ENCODE measurements at places on chromosomes 2 and 18.

GRCh38 chr2:18454692-18455235 is 105.7 kb downstream of the RDH14 start:
- no peak for DNase-seq

GRCh38 chr18:40874233-40874632 is 1080.8 kb upstream of the PIK3C3 start:
- DNase-seq: no peak

DNA sequence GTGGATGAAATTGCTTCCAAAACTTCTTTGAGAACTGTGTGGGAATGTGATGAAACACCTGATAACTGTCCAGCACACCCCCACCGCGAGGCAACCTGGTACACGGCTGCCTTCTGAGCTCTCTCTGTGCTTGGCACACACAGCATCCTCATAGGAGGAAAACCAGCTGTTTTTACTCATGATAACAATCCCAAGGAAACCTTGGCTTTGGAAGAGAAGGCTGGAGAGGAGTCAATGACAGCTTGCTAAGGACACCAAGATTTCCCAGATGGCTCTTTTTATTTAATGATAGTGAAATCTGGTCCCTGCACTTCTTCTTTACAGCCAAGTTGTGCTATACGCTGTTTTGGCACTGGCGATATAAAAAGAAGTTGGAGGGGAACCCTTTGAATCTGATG is 232.5 kb upstream of the FN1 start:
- DNase-seq: no peak

GRCh38 chr2:191010887-191011885 is 2.8 kb downstream of the STAT1 start:
- no peak for DNase-seq

DNA sequence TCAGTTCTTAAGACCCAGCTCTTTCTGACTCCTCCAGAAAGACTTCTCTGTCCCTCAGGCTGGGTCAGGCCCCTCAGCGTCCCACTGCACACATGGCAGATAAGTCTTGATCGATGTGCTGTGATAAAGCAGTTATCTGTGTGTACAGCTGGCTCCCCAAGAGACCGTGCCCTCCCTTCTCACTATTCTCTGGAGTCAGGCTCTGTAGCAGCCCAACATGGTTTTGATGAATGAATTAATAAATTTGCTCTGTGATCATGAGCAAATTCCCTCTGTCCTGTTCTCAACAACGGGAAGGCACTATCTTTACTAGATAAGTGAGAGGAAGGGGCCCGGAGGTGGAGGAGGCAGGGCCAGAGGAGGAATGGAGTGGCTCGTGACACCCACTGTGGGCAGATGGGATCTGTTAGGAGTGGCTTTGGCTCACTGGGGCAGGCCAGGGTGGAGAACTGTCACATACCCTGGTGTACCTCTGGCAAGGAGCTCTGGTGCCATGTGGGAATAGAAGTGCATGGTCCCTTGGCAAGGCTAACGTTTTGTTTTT is 48.3 kb downstream of the ZFP36L2 start:
- DNase-seq: no peak

- no peak for DNase-seq
These were observed 77.8 kb downstream of the MALT1 start for GRCh38 chr18:58748899-58749595.

DNA sequence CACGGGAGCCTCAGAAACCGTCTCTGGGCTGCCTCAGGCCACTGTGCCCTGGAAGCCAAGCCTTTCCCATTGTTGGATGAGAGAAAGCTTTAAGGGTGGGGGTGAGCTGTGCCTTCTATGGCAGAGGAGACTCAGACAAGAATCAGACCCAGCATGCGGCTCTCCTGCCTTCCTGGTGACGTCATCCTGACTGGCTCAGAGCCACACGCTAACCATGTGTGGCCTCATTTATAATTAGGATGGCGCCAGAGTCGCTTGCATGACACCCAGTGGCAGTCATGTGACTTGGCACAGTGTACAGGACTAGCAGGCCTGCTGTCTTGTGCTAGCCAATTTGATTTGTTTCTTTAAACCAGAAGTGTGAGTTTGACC is 99.1 kb downstream of the SH3BP4 start:
- no peak for DNase-seq

DNA sequence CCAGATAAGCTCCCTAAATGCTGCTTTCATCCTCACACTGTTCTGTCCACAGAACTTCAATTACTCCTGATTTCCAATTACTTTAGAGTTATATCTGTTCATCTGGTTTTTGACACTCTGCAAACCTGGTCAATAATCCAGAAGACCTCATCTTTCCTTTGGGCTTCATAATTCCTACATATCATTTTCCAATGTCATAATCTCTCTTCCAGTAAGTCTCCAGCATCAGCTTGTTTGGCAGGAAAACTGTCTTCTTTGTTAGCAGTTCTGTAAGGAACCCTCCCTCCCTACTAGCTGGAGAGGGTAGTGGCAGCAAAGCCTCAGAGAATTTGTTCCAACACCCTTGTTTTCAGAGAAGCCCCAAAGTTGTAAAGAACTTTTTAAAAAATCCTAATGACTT is 11.9 kb upstream of the SLC14A1 start:
- no peak for DNase-seq

GRCh38 chr2:169362118-169362893 is at the start of gene LRP2:
LRP2 (minus strand) TSS chr2:169362534; CDS start chr2:169362399, 135 bp downstream.
- peak; percentile 19 for DNase-seq

GRCh38 chr18:34494359-34494696 is 215.8 kb upstream of the DTNA start:
- no peak for DNase-seq

- DNase-seq: no peak
These were observed 143.0 kb downstream of the RAD51AP2 start for GRCh38 chr2:17375262-17375661.

DNA sequence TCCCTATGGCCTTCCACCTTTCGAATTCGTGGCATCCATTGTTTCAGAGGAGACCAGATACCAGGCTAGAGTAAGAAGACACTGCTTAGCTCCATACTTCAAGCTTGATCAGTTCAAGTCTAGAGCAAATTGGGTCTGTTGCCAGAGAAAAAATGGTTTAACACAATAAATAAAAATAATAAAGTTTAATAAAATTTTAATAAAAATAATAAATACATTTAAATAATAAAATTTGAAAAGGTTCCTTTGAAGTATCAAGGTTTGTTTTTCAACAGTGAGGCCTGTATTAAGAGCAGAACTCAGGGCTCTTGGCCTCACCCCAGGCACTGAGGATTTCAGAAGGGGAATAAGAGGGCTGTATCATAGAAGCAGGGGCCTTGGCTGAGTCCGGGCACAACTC is 105.6 kb upstream of the REV1 start:
- DNase-seq: no peak

DNA sequence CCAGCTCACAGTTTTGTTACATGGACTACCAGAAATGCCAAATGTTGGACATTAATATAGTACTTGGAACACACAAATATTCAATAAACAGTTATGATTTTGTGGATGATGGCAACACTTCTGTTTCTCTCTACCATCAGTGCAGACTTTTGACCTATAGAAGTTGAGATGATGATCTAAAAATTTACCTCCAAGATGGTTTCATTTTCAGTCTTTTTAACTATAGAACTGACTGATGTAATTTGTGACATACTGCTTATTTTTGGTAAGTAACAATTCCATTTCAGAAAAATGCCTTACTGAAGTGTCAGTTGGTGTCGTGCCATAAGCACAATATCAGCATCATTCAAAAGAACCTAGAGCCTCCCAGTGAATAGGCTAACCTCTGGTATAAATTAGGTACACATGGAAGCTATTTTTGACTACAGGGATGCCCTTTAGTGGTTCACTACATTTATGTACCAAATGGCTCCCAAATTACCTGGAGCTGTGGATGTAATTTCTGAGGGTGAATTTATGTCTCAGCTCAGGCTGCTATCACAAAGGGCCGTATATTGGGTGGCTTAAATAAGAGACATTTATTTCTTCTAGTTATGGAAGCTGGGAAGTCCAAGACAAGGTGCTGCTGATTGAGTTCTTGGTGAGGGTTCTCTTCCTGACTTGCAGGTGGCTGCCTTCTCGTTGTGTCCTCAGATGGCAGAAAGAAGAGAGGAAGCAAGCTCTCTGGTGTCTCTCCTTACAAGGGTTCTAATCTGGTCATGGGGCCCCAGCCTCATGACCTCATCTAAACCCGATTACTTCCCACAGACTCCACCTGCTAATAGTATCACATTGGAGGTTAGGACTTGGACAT is 66.5 kb downstream of the ALPK2 start:
- DNase-seq: no peak

DNA sequence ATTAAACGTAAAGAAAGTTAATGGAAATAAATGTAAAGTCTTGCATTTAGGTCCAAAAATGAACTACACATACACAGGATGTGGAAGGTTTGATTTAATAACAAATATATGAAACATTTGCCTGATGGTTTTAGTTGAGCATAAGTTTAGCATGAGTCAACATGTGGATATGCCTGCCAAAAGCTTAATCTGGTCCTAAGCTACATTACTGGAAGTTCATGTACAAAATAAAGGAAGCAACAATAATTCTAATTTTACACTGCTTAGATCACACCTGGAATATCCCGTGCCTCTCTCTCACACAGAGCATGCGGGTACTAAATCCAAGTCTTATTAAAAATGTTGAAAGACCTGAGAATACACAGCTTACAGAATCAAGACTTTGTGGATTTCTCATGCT is 276.5 kb upstream of the NRP2 start:
- DNase-seq: no peak

GRCh38 chr18:22114526-22115321 is 54.7 kb upstream of the GATA6 start:
- no peak for DNase-seq

DNA sequence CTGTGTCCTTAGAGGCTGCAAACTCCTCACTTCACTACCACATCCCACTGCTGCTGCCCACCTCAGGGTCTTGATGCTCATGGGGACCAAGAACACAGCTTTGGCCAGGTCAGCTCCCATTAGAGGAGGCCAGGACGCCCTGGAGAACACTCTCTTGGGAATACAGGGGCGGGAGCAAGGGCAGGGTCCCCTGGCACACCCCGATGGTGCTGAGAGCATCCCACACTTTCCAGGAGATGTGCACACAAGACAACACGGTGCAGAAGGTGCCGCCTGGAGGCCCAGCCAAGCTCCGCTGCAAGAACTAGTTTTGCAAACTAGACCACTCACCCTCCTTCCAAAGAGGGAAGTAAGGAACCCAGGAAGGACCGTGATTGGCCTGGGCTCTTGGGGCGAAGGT is 304.4 kb upstream of the SALL3 start:
- DNase-seq: no peak

DNA sequence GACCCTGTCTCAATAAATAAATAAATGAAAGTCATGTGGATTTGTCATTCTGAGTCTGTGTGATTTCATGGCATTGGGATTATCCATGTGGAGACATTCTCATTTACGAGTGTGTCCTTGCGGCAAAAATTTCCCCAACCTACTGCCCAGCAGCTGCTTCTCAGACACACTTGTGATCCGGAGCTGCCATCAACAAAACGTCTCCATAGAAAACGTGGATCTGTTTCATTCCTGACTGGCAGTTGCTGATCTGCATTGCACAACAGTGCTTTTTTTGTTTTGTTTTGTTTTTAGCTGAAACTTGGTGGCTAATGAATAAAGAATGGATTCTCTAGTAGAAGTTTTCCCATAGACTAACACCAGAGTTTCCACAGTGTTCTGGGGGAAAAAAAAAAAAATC is 74.7 kb downstream of the TGIF1 start:
- DNase-seq: no peak

DNA sequence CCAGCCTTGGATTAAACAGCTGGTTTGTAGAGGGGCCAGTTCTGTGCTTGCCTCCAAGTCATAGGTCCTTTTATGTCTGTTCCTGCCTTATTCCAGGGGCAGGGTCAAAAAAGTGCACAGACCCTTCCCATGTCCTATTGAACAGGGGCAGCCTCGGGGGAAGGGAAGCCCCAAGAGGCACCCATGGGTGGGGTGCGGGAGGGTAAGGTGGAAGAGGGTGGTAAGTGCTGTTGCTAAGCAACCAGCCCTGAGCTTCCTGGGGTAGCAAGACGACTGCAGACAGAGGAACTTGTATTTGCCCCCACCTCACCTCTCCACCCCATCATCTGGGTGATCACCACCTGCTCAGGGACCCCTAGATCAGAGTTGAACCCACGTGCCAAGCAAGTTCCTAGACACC is 7.7 kb downstream of the DNMT3A start:
- no peak for DNase-seq

DNA sequence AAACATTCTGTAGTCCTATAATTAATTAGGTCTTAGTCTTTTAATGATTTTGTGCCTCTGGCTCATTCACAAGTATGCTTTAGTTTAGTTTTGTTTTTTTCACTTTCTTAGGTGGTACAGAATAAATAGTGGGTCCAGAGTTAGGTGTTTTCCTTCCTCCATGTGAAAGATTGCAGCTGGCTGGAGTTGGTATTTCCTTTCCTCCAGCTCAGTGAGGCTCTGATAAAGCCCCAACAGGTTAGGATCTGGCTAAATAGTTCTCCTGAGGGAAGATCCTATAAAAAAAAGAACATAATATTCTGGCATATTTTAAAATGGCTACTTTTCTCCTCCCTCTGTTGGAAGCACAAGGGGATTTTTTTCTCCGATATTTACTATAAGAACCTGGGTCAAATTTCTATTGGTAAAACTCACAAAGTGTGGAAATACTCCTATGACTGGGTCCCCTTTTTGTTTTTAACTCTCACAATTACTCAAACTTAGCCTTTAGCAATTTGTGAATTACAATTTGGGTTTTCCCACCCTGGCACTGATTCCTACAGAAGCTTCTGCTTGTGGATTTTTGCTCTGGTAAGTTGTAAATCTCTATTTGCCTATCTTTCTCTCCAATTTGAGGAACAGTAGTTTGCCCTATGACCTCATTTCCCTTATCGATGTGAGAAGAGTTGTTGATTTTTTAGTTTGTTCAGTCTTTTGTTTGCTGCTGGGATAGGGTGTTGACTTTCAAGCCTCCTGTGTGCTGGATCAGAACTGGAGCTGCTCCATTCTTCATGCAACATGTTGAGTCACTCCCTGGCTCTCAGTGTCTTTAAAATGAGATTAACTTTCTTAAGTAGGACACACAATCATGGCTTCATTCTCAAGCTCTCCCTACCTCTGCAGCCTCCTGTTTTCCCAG is 500.9 kb downstream of the RNF144A start:
- no peak for DNase-seq

- no peak for DNase-seq
These were observed 33.6 kb upstream of the MAPRE3 start for GRCh38 chr2:26936855-26937254.

DNA sequence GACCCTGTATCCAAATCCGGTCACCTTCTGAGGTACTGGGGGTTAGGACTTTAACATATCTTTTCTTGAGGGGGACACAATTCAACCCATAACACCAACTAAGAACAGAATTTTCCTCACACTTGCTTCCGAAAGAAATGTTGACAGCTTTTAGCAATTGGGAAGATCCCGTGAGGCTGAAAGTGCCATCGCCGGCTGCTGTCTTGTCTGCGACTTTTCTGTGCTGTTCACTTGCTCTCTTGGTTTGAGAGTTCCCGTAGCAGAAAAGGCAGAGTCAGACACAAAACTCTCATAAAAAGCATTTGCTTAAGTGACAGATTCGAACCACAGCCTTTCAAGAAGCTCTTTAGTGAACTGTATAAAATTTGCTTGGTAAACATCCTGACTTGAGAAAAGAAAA is 253.4 kb downstream of the ARHGAP15 start:
- no peak for DNase-seq

Data from activated CD4-positive, alpha-beta T cell treated with anti-CD3 and anti-CD28 coated beads for 4 hours (primary cell).